Activated CD8-positive, alpha-beta memory T cell treated with anti-CD3 and anti-CD28 coated beads for 1 hour (primary cell): ENCODE measurements at places on chromosomes 7 and 10.

DNA sequence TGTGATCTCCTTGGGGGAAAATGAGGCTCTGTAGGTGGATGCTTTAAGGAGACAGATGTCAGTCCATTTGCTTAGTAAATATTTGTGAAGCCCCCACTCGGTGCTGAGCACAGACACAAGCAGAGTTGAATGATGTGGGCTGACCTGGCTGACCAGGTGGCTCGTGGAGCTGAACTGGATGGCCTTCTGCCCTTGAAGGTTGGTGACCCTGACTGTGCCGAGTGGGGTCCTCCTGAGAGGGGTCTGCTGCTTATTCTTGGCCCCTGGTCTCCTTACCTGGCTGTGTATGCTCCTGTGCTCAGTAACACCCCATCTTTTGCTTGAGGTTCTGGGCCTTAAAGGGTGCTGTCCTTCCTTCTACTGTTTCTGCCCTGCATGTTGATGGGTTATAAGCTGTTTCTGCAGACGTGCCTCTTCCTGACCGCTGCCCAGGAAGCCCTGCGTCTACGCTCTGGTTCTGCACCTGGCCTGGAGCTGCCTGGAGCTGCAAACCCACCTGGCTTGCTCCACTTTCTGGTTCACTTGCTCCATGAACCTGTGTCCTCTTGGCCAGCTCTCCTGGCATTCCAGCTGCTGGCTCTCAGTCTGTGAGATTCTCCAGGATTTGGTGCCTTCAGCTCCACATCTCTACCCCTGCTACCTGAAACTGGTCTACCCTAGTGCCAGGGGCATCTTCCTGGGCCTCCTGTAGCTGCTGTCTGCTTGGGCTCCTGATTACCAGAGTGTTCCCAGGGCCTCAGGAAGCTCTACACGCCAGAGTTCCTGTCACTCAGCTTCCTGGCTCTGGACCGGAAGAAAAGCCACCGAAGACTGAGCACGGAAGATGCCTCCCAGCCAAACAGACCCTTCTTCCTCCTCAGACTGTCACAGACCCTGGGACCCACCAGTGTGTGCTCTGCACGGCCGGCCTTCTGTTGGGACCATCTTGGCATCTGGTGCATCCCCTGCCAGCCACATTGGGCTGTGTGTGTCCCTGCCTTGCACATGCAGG is 76.5 kb downstream of the ADCY1 start:
- no peak for DNase-seq

- no peak for DNase-seq
Observed at GRCh38 chr7:81515009-81515408, 254.8 kb downstream of the HGF start.

- no peak for DNase-seq
Observed at GRCh38 chr10:106999118-106999707, 165.3 kb downstream of the SORCS1 start.

DNA sequence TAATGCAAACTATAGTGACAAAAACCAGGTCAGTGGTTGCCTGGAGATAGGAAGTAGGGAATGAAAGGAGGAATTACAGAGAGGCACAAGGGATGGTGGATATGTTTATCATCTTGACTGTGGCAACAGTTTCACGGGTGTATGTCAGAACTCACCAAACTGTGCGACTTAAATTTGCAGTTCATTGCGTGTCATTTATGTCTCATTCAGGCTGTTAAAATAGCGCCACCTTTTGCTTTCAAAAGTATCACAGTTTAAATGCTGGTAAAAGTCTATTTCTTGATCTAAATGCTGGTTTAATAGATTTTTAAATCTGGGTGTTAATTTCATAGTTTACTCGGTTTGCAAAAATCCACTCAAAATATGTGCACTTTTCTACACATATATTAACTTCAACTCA is 51.0 kb downstream of the PTTG1IP2 start:
- DNase-seq = no peak

DNA sequence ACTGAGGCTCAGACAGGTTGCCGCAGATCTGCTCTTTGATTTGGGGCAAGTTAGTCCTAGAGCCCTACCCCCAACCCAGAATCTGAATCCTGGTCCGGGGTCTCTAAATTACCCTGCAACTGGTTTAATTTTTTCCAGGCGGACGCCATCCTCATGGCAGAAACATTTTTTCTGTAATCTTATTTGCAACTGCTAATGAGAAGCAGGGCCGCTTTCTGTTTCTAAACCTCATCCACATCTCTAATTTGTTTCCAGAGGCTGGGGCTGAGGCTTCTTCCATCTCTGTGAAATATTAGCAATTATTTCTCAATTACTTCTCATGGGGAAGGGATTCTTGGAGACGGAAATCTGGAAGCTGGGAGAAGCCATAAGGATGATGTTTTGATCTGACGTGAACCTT is 261.6 kb downstream of the RPS24 start:
- no peak for DNase-seq

- no peak for DNase-seq
Observed at GRCh38 chr7:143000648-143001047, 26.3 kb downstream of the OR9A2 start.

- no peak for DNase-seq
Observed at GRCh38 chr10:131617113-131617858, 283.5 kb upstream of the PPP2R2D start.

DNA sequence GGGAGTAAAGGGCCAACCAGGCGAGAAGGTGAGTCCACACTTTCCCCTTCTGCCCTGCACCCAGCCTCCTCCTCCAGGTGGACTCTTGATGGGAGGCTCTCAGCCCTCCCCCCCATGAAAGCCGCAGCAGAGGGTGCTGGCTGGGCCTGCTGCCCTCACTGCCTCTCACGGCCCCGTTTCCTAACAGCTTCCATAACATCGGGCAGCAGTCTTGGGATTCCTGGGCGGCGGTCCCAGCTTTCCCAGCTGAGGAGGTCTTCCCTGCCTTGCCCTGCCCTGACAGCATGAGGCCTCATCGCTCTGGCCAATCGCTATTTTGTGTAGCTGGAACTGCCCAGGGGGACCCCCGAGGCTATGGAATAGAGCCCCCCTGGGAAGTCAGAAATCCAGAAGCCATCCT is 76.3 kb downstream of the COL13A1 start:
- no peak for DNase-seq

GRCh38 chr7:133983685-133984419 is 143.3 kb upstream of the LRGUK start:
- DNase-seq = no peak

- no peak for DNase-seq
Observed at GRCh38 chr10:58969576-58969975, 206.9 kb upstream of the PHYHIPL start.

GRCh38 chr7:22697322-22697859 is 29.6 kb upstream of the IL6 start:
- no peak for DNase-seq

DNA sequence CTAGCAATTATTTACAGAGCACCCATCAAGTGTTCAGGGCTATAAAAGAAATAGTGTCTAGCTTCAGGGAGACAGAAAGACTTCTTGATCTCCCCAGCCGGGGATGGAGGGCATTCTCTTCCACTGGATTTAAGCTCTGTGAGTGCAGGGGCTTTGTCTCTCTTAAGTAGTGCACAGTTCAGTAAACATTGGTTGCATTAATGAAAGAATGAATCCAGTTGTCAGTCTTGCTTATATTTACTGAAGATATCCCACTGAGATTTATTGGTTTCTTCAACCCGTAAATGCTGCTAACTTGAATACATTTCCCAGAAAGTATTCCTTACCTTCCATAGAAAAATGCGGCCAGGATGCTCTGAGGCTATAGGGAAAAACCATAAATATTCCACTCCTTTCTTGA is 41.9 kb downstream of the AUTS2 start:
- DNase-seq = no peak

GRCh38 chr7:240887-241421 is 48.6 kb downstream of the FAM20C start:
- no peak for DNase-seq

DNA sequence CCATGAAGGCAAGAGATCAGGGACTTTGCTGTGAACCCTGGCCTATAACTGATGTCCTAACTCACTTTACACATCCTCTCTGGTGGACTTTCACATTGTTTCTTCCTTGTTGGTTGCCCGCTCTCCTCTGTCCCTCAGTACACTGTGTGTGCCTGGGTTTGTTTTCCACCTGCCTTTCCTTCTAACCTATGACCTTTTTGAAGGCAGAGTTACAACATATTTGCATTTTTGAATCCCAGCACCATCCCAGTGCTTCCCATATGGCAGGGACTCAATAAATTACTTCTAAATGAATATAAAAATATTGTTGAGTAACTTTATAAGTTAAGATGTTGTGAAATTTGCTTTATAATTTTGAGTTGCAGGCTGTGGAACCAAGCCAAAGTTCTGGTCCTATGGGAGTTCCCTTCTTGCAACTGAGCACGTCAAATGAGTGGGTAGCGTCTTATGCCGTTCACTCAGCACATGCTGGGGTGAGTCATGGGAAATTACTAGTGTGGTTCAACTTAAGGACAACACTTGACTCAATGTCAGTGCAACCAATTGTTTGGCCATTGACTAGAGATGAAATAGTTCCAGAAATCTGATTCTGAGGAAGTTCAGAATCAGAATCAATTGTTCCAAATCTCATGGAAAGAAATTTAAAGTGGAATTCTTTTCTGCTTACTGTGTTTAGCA is 250.9 kb downstream of the TWIST1 start:
- DNase-seq = no peak

DNA sequence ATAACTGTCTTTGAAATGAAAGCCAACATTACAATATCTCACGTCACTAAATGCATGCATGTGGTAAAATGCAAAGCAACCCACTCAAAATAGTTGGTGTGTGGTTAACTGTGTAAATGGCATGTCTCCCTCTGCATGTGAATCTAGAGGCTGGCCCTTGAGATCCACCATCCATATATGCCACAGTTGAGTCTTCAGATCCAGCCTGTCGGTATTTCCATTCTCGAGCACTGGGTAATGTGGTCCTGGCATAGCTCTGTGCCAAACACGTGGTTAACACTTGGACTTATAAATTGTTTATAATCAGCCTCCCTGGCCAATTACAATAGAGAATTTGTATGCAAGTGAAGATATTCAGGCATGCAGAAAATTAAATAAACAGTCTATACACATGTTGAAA is 90.3 kb downstream of the LYZL1 start:
- no peak for DNase-seq

DNA sequence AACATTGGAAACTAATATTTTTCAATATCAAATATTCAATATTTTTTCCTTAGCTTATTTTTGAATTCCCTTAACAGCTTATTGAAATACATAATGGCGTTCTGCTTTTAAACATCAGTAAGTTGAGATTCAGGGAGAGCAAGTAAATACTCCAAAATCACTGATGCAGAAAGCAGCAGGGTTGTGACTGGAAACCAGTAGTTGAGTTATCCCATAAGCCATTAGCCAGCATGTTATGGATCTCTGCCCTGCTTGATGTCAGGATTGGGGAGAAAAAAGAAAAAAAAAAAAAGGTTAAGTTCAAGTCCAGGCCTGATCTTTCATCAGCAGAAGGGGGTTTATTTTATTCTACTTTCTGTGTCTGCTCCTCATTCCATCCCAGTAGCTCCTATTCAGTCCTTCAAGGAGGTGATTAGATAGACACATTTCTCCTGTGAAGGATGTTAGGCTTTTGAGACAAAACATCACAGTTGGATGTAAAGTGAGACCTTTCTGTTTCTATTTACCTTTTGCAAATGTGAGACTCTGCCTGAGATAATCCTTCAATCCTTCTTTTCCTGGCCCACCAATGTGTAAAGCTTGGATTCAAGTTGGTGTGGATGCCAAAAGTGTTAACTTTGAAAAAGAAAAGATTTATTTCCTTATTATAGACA is 110.9 kb upstream of the HDAC9 start:
- DNase-seq = no peak

DNA sequence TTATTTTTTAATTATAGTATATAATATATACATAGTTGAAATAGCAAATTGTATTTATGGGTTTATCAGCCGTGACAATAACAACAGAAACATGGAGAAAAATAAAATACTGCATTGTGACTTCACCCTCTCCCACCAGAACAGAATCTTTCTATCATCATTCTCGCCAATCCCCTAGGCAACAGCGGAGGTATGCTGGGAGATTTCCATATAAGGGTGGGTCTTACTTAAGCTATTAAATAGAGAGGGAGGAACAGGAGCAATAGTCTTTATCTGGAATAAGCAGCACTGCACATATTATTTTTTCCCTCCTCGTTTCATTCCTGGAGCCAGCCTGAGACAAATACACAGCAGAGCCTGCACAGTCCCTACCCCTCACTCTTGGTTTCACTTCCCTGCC is 1214.9 kb downstream of the XPNPEP1 start:
- no peak for DNase-seq

GRCh38 chr10:107653832-107654287 is 489.4 kb upstream of the SORCS1 start:
- no peak for DNase-seq

DNA sequence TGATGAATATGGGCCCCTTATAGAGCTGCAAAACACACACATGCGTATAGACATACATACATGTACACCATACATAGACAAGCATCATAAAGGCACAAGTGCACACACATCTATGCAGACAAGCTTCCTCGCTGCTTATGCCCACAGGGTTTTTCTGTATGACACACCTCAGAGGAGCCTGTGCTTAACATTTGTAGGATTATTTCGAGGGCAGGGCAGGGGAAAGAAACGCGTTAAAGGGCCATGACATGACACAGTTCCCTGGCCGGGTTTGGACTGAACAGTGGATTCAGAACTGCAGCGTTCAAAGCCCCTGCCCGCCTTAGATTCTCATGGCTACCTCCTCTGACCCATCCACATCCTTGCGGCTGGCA is 44.8 kb downstream of the CHST3 start:
- DNase-seq = no peak

DNA sequence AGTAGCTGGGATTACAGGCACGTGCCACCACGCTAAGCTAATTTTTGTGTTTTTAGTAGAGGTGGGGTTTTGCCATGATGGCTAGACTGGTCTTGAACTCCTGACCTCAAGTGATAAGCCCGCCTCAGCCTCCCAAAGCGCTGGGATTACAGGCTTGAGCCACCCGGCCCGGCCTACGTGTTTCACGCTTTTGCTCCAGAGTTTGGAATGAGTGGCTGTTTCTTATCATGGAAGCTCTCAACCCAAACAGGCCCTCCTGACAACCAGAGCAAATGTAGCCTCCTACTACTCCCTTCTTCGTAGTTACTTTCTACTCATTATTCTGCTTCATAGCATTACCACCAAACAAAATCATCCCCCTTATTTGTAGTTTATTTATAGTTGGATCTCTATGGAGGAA is 26.8 kb upstream of the CASD1 start:
- DNase-seq = no peak

- no peak for DNase-seq
Observed at GRCh38 chr7:110281362-110281761, 809.6 kb upstream of the LRRN3 start.

GRCh38 chr7:1307828-1308227 is 75.2 kb downstream of the UNCX start:
- no peak for DNase-seq

DNA sequence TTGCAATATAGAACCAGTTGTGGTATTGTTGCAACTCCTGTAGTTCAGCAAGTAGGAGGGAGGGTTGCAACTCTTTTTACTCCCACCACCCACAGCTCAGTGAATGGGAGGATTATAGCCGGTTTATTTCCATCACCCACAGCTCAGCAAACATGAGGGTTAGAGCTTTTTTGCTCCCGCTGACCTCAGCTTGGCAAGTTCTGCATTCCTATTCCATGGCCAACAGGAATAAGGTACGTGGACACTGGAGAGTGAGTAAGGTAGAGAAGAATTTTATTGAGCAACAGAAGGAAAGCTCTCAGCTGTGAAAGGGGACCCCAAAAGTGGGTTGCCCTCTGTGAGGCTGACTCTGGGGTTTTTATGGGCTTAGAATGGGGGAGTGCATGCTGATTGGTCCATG is 167.1 kb upstream of the SMIM30 start:
- DNase-seq = no peak
